ENCODE measurements at places on chromosomes 3 and 15. TPM values are rescaled to one million over a fixed set of nuclear protein-coding genes. Genes with fewer than 3 reads are reported as not detected.

CAV3 gene
- polyA plus RNA-seq = 0.41 TPM

UBE2Q2 gene
- polyA plus RNA-seq = 52.1 TPM

CAMK2N2 gene
- 0.21 TPM for polyA plus RNA-seq

ROPN1 gene
- polyA plus RNA-seq = 0.15 TPM

FAM81A gene
- 4.1 TPM for polyA plus RNA-seq

RTP4 gene
- 0.72 TPM for polyA plus RNA-seq

KBTBD8 gene
- 1.1 TPM for polyA plus RNA-seq

P2RY12 gene
- 1.6 TPM for polyA plus RNA-seq

All from left lung (tissue), 14 donors.